ENCODE measurements at places on chromosomes 7 and 10. TPM values are rescaled to one million over a fixed set of nuclear protein-coding genes. Genes with fewer than 3 reads are reported as not detected.

Gene LHFPL3
- not detected for total RNA-seq

- no peak for DNase-seq
- H3K27ac ChIP-seq = no peak overlapping the region
- H3K4me3 ChIP-seq = no peak overlapping the region
- H3K36me3 ChIP-seq = no peaks in the 10 kb centered on the region
Measured at GRCh38 chr7:138359870-138360559, 100.0 kb upstream of the TRIM24 start.

- H3K4me1 ChIP-seq = no peaks in the 10 kb centered on the region
- no peaks in the 10 kb centered on the region for H3K36me3 ChIP-seq
- no peak overlapping the region for H3K27ac ChIP-seq
- H3K27me3 ChIP-seq = no peaks in the 10 kb centered on the region
- DNase-seq = no peak
- no peak overlapping the region for H3K4me3 ChIP-seq
Measured at GRCh38 chr10:76234499-76235226, 803.2 kb downstream of the LRMDA start.

DNA sequence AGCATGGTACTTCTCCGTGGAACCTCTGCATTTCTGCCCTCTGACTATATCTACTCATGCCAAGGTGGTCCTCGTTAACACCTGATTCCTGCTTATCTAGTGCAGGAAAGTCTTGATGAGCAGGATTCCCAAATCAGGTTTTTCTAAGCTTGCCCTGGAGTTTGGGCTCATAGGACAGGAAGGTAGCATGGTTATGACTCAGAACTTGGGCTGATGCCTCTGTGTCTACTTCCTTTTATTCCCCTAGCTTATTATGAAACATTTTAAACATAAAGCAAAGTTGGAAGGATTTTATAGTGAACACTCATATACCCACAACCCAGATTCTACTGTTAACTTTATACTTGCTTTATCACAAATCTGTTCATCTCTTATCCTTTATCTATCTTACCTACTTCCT, 5.6 kb downstream of the SUFU start:
- DNase-seq = peak; percentile 90
- H3K4me1 ChIP-seq = peaks cover 15% of the 10 kb centered on the region
- no peak overlapping the region for H3K4me3 ChIP-seq
- H3K27me3 ChIP-seq = no peaks in the 10 kb centered on the region
- peaks cover 21% of the 10 kb centered on the region for H3K36me3 ChIP-seq

DNA sequence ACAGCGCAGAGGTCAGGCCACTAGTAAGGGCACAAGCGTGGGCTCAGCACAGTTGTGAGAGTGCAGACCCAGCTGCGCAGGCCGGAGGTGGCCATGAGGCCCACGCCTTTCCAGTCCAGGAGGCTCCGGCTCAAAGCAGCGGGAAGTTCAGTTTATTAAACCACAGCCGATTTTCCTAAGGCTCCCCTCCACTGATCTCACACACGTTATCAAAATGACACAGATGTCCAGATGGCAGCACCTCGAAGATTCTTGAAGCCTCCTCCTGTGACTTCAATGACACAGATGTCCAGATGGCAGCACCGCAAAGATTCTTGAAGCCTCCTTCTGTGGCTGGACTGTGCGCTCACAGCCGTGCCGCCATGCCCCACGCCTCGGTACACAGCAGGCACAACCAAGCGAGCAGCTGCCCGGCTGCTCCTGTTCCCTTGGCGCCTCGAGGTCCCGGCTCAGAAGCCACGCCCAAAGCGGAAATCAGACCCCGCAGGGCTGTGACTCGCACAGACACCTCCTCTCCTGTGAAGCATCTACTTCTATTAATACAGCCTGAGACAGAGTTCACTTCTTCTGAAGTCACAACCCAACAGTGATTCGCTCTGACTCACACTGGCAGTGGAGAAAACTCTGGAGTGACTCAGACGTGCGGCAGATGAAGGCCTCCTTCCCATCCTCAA, 122.7 kb downstream of the MAD1L1 start:
- no peaks in the 10 kb centered on the region for H3K36me3 ChIP-seq
- peak; percentile 99 for DNase-seq
- peak overlapping the region; percentile 68 for H3K27ac ChIP-seq
- no peaks in the 10 kb centered on the region for H3K27me3 ChIP-seq
- no peak overlapping the region for H3K4me3 ChIP-seq

Data from osteoblast (primary cell).